Activated T-cell treated with anti-CD3 and anti-CD28 coated beads, Interleukin-2, amount 50 U/mL, for 4 hours (primary cell): ENCODE measurements at places on chromosomes 5 and 9. TPM values are rescaled to one million over a fixed set of nuclear protein-coding genes. Genes with fewer than 3 reads are reported as not detected.

Gene NR5A1
- 0.16 TPM for total RNA-seq

Gene JAKMIP2
- 0.76 TPM for total RNA-seq

Gene IL3
- total RNA-seq: 94.6 TPM

Gene GARIN3
- 0.22 TPM for total RNA-seq

Gene PIK3R1
- total RNA-seq: 22.5 TPM

Gene ADGRD2
- not detected for total RNA-seq

Gene BBLN
- total RNA-seq: 72.7 TPM

Gene KIAA1191
- 34.1 TPM for total RNA-seq

Gene NUTM2F
- total RNA-seq: not detected

Gene MSANTD3
- total RNA-seq: 13.8 TPM

Gene FABP6
- not detected for total RNA-seq

GRCh38 chr5:86968301-86968753 lies 299.4 kb upstream of the RASA1 start:
- no peak for DNase-seq

DNA sequence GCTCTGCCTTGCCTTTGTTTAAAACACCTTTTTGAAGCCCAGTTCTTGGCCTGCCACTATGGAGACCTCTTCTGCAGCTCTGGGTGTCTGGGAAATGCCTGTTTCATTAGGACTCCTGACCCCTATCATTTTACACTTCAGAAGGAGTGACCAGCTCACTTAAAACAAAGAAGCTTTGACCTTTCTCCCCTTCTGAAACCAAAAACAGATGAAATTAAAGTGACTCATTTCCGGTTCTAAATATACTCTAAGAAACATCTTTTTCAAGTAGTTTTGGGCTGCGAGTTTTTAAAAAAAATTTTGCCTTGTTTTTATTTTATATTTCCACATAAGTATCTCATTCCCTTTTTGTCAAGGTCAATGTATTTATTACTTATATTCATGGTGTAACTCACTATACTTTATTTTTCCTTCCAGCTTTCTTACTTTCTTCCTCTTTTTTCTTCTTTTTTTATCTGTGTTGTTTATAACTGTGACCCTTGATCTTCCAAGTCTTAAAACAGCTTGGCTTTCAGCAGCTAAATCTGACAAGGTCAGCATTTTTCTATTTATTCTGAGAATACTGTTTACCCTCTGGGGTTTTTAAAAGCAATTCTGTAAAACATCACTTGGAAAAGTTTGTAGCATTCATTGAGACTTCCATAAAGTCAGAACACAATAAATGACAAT lies 672.9 kb downstream of the NR2F1-AS1 start:
- no peak for DNase-seq

- peak; percentile 58 for DNase-seq
Observed at GRCh38 chr5:119287547-119288111, 68.2 kb upstream of the TNFAIP8 start.

DNA sequence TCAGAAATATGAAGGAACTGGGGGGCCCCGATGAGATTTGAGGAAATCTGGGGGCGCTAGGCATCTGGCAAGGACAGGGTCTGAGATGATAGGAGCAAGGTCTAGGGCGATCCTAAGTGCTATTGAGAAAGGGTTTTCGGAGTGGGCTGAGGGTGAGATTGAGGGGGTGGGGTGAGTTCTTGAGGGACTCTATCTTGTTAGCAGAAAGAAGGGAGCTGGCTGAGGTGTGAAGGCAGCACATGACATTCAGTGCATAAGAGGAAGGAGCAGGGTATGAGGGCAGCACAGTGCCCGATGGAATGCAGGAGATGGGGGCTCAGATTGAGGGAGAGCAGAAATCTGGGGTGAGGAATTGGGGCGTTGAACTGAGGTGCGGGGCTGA lies 640 bp downstream of the TRIM32 start:
- DNase-seq: no peak

- no peak for DNase-seq
Observed at GRCh38 chr5:119250946-119251901, 104.6 kb upstream of the TNFAIP8 start.

DNA sequence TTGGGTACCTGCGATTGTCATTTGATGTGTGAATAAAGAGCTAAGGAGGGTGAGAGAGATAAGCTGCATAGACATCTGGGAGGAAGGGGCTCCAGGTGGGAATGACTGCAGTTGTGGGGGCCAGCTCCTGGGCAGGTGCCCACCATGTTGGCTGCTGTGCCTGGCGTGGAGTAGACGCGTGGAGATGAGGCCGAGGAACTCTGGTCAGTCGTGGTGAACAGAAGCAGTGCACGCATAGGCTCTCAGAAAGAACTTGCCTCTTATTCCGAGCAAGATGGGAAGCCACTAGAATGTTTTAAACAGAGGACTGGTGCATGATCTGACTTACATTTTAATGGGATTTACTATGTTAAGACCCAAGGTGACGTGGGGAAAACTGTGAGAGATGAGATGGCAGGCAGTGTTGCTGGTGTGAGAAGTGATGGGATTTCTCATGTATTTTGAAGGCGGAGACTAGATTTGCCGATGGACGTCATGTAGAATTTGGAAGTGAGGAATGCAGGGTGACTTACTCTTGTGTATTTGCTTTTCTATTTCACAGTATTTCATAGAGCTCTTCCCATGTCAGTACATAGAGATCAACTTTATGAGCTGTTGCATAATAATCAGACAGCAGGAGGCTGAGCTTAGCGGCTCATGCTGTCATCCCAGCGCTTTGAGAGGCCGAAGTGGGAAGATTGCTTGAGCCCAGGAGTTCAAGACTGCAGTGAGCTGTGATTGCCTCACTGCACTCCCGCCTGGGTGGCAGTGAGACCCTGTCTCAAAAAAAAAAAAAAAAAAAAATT lies 71.1 kb downstream of the EHMT1 start:
- DNase-seq: no peak

GRCh38 chr9:120938851-120939250 lies 12.3 kb upstream of the TRAF1 start:
- DNase-seq: no peak

- DNase-seq: no peak
Observed at GRCh38 chr9:107669422-107669821, 179.9 kb upstream of the KLF4 start.

GRCh38 chr5:55708732-55709131 lies 3.4 kb downstream of the SLC38A9 start:
- no peak for DNase-seq

- DNase-seq: no peak
Observed at GRCh38 chr9:131318231-131319085, 28.9 kb downstream of the PLPP7 start.

DNA sequence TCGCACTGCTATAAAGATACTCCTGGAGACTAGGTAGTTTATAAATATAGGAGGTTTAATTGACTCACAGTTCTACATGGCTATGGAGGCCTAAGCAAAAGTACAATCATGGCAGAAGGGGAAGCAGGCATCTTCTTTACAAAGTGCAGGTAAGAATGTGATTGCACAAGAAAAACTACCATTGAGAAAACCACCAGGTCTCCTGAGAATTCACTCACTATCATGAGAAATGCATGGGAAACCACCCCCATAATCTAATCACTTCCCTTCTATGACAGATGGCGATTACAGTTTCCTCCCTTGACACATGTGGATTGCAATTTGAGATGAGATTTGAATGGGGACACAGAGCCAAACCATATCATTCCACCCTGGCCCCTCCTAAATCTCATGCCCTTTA lies 121.2 kb upstream of the ST8SIA4 start:
- no peak for DNase-seq

GRCh38 chr5:93607367-93608258 lies 24.6 kb downstream of the NR2F1 start:
- DNase-seq: no peak

- no peak for DNase-seq
Observed at GRCh38 chr5:179404321-179405053, 59.2 kb upstream of the ADAMTS2 start.

DNA sequence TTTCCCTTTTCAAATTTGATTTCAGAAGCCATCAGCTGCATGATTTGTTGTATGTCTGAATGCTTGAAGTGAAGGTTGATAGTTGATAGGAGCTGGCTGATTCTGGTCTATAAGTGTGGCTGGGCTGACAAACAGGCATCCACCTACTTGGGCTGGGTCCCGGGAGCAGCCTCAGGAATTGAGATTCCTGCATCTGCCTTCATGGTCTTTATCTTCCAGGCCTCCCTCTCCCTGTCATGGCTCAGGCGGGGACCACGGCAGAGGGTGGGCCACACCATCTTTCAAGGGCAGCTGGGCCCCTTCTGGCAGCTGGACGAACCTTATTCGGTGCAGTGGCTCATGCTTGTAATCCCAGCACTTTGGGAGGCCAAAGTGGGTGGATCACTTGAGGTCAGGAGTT lies 55.9 kb downstream of the ROPN1L start:
- DNase-seq: no peak

- no peak for DNase-seq
Observed at GRCh38 chr9:22308177-22308576, 138.4 kb upstream of the DMRTA1 start.

DNA sequence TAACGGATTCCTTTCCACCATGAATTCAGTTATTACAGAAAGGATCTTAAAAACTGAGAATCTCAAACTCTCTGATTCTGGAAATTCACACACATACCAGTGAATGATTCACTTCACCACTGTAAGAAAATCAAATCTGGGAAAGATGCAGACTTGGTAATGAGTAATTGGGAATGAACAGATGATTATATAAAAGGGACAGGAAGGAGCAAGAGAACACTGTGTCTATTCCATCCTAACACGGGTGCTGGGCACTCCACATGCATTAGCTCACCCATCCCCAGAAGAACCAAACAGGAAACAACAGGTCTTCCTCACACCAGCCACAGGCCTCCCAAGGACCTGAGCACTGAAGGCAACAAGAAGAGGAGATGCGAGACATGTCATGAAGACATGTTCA lies 74.8 kb upstream of the ZNF622 start:
- DNase-seq: no peak

DNA sequence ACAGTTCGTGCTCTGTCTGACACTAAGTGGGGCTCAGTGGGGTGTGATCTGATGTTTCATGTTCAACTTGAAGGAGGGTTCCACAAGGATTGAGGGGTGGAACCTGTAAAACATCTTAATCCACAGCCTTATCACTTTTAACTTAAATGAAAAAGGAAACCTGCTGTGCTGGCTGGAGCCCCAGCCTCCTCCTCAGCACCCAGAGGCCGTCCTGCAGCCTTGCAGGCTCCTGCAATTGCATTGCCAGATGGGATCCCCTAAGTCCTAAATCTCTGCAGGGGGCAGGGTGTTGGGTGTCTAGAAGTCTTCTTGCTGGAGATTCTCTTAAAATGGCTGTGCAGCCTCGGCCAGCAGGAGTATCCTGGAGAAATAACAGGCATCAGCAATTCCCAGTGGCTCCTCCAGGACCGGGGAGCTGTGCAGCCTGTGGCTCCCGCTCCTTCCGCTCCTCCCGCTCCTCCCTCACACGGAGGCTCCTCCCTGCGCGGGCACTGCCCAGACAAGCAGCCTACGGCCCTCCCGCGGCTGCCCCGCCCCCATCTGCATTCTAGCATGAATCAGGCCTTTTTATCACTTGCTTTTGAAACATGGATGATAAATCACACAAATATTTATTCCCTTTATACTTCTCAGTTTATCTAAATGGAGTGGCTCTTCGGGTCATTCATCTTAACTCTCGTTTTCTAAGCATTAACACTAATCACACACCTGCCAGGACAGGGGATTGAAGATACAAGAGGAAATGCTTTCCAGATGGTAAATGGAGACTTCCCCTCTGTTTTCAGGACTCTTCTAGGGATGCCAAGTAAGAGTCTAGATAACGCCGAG lies 131.0 kb downstream of the ADAMTS16 start:
- no peak for DNase-seq

DNA sequence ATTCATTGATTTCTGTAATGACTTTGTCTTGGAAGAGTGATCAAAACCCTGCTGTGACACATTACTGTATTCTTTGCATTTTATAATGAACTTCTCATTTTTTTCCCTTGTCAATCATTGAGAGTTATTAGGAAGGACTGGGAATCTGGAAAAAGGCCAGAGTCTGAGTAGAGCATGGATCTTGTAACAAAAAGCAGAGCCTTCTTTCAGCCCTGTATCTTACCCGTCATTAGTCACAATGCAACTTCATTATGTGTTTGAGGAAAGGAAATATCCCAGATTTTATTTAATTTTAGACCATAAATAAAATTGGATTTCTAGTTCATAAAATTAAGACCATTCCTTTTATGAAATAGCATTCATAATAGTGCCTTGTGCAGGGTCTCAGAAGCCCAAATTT lies 131.4 kb downstream of the ARHGEF28 start:
- no peak for DNase-seq

DNA sequence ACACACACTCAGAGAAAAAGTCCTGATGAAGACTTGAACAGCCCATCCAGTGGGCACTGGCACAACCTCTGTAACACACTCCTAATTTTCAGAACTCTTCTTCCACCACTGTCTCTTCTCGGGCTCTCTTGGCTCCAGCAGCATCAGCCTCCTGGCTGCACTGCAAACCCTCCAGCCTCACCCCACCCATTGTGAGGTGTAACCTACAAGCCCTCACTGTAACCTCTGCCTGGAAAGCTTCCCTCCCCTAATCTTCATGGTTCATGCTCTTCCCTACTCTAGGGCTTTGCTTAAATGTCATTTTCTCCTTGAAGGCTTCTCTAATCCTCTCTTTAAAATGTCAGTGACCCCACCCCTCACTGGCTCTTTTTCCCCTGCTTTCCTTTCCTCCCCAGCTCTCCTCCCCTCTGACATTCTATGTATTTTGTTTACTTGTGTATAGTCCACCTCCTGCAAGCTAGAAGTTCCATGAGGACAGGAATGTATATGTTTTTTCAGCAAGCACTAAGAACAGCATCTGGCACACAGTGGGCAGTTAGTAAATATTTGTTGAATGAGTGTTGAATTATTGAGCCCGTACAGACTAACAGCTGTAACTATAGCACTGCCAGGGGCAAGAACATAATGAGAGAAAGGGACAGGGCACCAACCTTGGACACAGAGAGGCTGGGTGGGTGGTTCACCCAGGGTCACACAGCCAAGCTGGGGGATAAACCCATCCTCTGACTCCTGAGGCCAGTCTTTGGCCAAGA lies 76.4 kb downstream of the ESM1 start:
- no peak for DNase-seq
